ENCODE measurements at places on chromosomes 7 and 10.

- DNase-seq, result no peak
Measured at GRCh38 chr7:30091491-30091912, 43.3 kb upstream of the MTURN start.

DNA sequence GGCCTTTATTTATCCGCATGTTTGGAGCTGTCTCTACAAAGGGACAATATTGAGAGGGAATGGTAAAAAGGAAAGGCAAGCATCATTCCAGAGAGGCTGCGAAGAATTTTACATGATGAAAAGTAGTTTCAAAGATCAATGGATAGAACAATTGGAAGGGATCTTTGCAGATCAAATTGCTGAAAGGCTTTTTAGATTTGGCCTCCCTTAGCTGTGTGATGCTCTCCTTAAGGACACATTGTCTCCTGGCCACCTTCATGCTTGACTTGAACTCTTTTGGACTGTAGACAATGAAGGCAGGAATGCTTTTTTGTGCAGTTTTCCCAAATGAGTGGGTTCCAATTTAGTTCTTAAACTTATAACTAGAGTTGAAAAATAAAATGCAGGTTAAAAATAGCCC, 344.7 kb downstream of the ARL4A start:
- DNase-seq, result no peak

DNA sequence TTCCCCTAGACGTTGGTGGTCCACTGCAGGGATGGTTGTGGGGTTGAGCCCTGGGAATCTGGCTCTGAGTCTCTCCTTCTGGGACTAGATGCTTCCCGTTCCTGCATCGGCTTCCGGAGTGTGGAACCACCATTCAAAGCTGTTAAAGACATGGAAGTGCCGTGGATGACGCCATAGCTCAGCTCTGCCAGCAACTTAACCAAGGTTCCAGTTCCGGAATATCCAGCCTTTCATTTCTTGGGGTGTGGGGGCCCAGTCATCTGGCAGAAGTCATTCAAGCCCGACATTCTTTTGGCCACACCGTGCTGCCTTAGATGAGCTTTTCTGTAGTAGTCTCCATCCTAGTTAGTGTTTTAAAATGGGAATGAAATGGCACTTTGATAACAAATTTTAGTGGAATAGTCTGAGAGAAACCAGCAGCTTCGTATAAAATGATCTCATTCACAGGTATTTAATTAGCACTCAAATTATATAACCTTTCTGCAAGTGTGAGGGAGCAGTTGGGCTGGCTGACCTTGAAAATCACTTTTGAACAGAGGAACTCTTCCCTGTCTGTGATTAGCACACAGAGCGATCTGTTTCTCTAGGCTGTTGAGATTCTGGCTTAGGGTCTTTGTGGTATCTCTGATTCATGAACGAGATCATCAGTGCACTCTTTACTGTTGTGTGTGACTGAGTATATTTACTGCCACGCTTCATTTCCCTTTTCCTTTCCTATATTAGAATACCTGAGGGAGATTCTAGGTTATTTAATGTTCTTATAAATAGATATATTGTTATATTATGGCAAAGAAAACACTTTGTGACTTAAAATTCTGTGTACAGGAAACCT, 19.9 kb downstream of the LMTK2 start:
- DNase-seq, result no peak

- no peak for DNase-seq
Measured at GRCh38 chr7:43124388-43124787, 11.9 kb downstream of the HECW1 start.
